ENCODE measurements at places on chromosomes 6 and 20.

- no peak for DNase-seq
These were observed 64.0 kb downstream of the PLCB1 start for GRCh38 chr20:8196096-8196495.

DNA sequence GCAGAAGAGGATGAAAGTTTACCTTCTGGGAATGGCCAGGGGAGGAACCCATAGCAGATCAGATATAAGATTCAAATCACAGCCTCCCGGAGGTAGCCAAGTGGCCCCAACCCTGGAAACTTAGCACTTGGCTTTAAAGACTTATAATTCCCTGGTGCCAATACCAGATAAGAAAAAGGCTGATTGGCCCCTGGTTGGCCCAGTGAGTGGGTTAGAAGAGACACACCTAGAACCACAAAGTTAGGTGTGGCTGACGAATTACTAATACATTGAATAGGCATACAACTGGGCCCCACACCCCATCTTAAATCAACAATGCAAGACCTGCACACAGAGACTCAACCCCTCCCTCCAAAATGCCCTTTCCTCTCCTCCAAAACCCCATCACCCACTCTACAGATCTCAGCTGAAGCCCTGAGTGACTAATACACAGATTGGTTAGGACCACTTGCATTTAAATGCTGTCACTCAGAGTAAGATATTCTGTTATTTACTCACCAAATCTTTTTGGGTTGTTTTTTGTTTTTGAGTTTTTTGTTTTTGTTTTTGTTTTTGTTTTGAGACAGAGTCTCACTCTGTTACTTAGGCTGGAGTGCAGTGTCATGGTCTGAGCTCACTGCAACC lies 315.4 kb upstream of the JARID2 start:
- DNase-seq: no peak

GRCh38 chr6:42224222-42225028 lies 6.8 kb upstream of the MRPS10 start:
- DNase-seq: no peak

GRCh38 chr20:13432126-13432525 lies 206.6 kb downstream of the TASP1 start:
- no peak for DNase-seq

GRCh38 chr6:144152334-144152900 lies 2.1 kb downstream of the STX11 start:
- no peak for DNase-seq

GRCh38 chr6:135797361-135797760 lies 54.1 kb upstream of the PDE7B start:
- DNase-seq: no peak

GRCh38 chr6:107632381-107633136 lies 142.6 kb downstream of the SOBP start:
- no peak for DNase-seq

- no peak for DNase-seq
These were observed 50.9 kb downstream of the NUDT3 start for GRCh38 chr6:34341481-34341971.

All from T-cell (primary cell).